ENCODE measurements at places on chromosomes 11 and 22.

GRCh38 chr11:64853709-64854108, 9.3 kb upstream of the CDC42BPG start:
- DNase-seq = no peak

- no peak for DNase-seq
These were observed 7.3 kb downstream of the DDI1 start for GRCh38 chr11:104043678-104044239.

DNA sequence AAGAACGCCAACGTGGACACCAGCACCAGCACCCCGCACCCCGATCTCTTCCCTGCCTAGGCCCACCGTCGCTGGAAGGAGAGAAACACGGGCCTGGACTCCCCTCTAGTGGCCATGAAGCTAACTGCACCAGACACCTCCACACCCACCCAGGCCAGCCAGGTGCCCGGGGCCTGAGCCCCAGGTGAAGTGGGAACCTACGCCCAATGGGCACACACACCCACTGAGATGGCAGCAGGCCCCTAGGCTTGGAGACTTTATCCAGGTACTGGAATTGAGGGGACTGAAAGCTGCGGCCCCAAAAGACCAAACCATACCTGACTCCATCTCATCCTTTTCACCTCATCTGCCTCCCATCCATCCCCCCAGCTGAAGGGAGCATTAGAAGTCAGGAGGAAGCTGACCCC, 81.0 kb downstream of the BUD13 start:
- DNase-seq = peak; percentile 26

DNA sequence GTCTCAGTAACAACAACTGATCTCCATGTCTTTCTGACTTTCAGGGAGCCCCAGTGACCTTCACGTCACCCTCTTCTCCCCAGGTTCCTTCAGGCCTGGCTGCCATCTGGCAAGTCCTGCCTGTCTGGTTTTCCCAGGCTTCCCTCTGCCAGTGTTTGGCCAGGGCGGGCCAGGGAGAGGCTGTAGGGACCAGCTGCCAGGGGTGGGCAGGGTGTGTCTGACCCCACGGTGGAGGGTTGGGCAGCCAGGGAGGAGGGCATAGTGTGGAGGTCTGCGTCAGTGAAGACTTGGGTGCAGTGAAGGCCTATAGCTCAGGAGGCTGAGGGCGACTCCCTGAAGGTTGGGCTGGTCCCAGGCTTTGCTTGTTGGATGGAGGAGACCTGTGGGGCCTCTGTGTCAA, 11.9 kb upstream of the MRGPRX2 start:
- no peak for DNase-seq

DNA sequence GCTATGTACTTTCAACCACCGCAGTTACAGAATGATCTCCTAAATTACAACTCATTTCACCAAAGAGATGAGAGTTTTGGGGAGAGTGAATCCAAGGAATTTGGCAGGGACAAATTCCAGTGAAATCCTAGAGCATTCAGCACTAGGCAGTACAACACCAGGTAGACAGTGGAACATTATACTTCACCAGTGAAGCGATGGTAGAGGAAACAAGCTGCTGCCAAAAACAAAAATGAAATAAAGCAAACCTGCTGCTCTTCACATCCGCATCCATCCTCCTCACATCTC, 16.9 kb downstream of the SMCO4 start:
- no peak for DNase-seq
